ENCODE measurements at places on chromosomes 6 and 20. TPM values are rescaled to one million over a fixed set of nuclear protein-coding genes. Genes with fewer than 3 reads are reported as not detected.

The TRIM10 gene
- not detected for total RNA-seq

DNA sequence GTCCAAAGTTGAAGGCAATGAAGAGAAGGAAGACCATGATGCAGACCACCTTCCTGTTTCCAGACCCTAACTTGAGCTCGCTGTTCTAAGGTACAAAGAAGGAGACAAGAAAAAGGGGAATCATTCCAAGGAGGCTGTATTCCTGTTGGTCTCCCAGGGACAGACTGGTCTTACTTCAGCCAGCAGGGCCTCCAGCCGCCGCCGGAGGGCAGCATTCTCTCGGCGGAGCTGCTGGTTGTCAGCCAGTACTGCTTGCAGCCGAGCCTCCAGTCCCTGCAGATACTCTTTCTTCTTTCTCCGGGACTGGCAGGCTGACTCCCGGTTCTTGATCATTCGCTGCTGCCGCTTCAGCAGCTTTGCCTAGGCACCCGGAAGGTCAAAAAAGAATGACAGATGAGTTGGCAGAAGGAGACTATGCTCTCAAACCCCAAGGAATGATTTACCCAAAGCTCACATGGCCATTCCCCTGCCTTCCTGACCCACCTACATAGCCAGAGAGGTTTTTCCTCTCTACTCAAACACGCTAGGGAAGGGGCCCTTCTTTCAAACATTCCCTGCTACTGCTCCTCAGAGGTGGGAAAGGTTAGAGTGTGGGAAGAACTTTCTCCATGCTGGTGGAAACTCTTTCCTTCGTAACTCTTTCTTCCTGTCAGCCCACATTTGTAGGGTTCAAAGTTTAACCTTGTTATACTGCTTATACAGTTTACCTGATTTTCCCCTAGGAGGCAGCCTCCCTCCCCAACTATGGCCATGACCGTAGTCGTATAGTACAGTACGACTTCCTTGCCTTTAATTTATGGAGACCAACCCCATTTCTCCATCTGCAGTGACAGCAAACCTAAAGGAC lies 9.0 kb downstream of the ATF6B start:
- peak; percentile 45 for DNase-seq

DNA sequence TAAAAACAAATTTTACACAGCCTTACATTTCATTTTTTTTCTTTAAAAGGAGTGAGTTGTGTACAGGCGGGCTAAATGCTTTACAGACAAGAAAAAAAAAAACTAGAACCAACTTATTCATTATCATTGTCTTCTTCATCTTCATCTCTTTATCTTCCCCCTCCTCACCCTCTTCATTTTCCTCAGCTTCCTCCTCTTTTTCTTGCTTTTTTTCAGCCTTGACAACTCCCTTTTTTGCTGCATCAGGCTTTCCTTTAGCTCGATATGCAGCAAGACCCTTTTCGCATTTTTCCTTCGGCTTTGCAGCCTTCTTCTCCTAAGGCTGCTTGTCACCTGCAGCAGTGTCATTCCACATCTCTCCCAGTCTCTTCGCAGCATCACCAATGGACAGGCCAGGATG lies 86.9 kb upstream of the GCM1 start:
- DNase-seq, result no peak

GRCh38 chr6:2827142-2827541 lies 14.5 kb downstream of the SERPINB1 start:
- DNase-seq, result no peak

- peak; percentile 31 for DNase-seq
These were observed 2.4 kb downstream of the AMD1 start for GRCh38 chr6:110876806-110877564.

The PDE10A gene
- not detected for total RNA-seq

The GNMT gene
- total RNA-seq, result 0.99 TPM

- peak; percentile 24 for DNase-seq
These were observed 31.7 kb downstream of the SAMHD1 start for GRCh38 chr20:36919715-36920333.

- DNase-seq, result no peak
These were observed 26.2 kb upstream of the CMTR1 start for GRCh38 chr6:37406726-37407341.

GRCh38 chr20:17662333-17663039 lies 19.6 kb downstream of the RRBP1 start:
- no peak for DNase-seq

All from CD4-positive, CD25-positive, alpha-beta regulatory T cell (primary cell).